ENCODE measurements at places on chromosomes 16 and 17. TPM values are rescaled to one million over a fixed set of nuclear protein-coding genes. Genes with fewer than 3 reads are reported as not detected.
A peak's percentile ranks its signal among the peaks of the same experiment; 100 is the strongest.

- no peak overlapping the region for H3K4me3 ChIP-seq
- DNase-seq, result no peak
- H3K36me3 ChIP-seq, result no peaks in the 10 kb centered on the region
- H3K27me3 ChIP-seq, result no peaks in the 10 kb centered on the region
These were observed 24.4 kb downstream of the LAT start for GRCh38 chr16:29009050-29009837.

Gene TNFRSF17
- total RNA-seq, result not detected

DNA sequence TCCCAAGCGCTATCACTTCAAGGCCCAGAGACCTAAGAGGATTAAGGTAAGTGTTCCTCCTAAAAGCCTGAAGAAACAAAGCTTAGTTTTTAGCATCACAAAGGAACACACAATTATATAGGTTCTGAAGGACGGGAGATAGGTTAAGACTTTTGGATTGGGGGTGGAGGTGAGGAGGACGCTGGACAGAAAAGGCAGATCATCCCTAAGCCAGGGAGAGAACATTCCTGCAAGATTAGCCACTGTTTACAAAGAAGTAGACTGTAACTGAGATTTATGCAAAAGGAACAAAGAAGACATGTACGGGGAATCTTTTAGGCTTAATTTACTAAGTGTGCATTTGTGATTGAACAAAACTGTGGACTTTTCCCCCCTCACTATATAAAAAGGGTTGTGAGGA is 184.1 kb upstream of the IRX5 start:
- no peak for DNase-seq
- H3K4me1 ChIP-seq, result no peaks in the 10 kb centered on the region
- H3K36me3 ChIP-seq, result no peaks in the 10 kb centered on the region
- H3K27me3 ChIP-seq, result peaks cover 5% of the 10 kb centered on the region

DNA sequence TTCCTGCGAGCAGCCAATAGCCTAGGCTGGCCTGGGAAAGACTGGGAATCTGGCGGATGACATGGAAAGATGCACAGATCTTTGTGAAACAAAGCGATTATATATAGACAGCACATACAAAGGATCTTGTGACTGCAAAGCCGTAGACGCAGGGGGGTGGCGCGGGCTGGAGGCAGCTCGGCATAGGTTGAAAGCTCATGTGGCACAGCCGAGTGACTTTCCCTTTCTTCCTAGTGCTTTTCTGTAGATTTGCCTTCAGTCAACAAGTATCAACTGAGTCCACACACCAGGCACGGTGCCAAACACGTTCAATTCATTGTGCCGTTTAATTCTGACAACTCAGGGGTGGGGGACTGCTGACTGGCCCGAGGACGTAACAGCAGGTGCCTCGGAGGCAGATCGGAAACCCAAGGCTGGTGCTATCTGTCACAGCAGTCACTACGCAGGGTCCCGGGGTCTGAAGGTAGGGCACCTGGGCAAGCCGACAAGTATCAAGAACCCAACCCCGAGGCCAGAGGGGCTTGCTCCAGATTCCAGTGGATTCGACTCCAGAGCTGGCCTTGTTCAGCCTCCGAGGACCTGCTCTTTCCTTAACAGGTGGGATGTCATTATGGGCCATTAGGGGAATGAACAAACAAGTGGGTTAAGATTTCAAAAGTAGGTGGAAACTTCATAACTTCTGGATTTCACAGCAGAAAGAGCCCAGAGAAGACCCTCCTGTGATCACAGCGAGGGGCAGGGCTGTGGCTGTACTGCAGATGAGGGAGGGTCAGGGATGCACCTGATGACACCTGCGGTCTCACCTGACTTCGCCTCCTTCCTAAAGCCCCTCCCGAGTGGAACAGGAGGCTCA is 5.9 kb downstream of the PAM16 start:
- peaks cover 14% of the 10 kb centered on the region for H3K36me3 ChIP-seq
- no peak for DNase-seq
- no peak overlapping the region for H3K27ac ChIP-seq
- H3K27me3 ChIP-seq, result no peaks in the 10 kb centered on the region
- H3K4me1 ChIP-seq, result no peaks in the 10 kb centered on the region

DNA sequence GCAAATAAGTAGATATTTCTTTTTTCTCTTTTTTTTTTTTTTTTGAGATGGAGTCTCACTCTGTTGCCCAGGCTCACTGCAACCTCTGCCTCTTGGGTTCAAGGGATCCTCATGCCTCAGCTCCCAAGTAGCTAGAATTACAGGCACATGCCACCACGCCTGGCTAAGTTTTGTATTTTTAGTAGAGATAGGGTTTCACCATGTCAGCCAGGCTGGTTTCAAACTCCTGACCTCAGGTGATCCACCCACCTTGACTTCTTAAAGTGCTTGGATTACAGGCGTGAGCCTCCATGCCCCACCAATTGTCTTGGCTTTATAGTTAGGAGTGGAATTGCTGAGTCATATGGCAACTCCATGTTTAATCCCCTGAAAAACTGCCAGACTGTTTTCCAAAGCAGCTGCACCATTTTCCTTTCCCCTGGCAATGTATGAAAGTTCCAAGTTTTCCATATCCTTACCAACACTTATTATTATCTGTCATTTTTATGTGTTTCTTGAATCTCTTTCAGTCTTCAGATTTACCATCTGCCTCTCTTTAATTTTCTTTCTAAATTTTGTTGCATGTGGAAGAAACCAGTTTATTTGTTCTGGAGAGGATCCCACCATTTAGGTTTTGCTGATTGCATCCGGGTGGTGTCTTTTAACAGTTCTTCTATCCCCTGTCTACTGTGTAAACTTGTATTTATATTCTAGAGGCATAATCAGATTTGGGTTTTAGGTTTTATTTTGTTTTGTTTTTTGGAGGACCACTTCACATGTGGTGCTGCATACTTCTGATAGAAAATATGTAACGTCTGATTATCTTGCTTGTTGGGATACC is 9.9 kb upstream of the CES3 start:
- no peak overlapping the region for H3K27ac ChIP-seq
- no peak for DNase-seq
- H3K27me3 ChIP-seq, result peaks cover 33% of the 10 kb centered on the region
- H3K4me1 ChIP-seq, result no peaks in the 10 kb centered on the region
- no peaks in the 10 kb centered on the region for H3K36me3 ChIP-seq
- H3K4me3 ChIP-seq, result peak overlapping the region; percentile 11

DNA sequence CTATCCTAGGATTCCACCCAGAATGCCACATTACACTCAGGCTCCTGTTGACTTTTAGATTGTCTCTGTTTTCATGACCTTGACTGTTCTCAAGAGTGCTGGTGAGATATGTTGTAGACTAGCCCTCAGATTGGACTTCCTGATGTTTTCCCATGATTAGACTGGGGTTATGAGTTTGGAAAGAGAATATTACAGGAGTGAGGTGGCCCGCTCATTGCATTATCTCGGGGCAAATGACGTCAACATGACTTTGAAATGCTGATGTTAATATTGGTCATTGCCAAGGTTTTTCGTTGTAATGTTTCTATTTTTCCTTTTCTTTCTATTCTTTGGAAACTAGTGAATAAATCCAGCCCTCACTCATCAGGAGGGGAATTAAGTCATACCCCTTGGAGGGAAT is 355.7 kb upstream of the MON1B start:
- DNase-seq, result no peak
- H3K27me3 ChIP-seq, result no peaks in the 10 kb centered on the region
- H3K4me3 ChIP-seq, result no peak overlapping the region
- no peaks in the 10 kb centered on the region for H3K36me3 ChIP-seq

DNA sequence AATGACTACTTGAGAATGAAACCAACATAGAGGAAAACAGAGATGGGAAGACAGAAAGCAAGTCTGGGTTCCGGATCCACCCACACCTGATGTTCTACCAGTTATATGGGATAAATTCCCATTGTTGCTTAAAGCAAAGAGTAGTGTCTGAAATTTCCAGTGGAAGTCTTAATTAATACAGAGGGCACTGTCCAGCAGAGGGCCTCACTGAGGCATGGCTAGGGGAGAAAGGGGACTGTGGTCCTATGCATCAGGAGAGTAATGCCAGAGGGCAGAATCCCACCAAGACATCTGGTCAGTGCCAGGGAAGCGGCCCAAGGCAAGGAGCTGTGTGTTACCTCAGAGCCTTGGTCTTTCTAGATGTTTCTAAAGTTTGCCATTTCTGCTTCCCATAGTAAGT is 7.5 kb upstream of the UMOD start:
- no peaks in the 10 kb centered on the region for H3K36me3 ChIP-seq
- no peaks in the 10 kb centered on the region for H3K27me3 ChIP-seq
- H3K4me1 ChIP-seq, result no peaks in the 10 kb centered on the region
- no peak overlapping the region for H3K27ac ChIP-seq

Gene ABCA9
- not detected for total RNA-seq

DNA sequence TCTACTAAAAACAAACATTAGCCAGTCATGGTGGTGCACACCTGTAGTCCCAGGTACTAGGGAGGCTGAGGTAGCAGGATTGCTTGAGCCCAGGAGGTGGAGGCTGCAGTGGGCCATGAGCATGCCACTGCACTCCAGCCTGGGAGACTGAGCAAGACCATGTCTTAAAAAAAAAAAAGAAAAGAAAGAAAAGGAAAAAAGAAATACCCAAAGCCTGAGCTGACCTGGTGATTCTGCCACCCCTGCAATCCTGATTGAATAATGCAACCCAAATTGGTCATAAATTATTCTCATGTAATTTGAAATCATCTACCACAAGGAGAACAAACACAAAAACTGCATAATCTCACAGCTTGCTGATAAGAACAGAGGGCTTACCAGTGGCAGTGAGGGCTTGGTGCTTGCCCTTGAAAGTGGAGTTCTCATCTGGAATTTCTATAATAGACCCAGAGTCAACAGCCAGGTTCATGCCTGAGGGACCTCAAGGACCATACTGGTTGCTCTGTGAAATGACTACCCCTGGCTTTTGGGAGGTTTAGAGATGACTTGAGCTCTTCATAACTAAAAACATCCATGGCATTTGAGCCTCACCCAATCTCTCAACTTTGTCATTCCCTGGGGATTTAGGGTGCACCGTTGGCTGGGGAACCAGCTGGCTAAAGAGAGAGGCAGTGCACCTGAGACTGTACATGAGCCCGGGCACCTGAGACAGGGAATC is 35.4 kb upstream of the TMC5 start:
- no peaks in the 10 kb centered on the region for H3K27me3 ChIP-seq
- DNase-seq, result no peak
- no peak overlapping the region for H3K4me3 ChIP-seq
- no peak overlapping the region for H3K27ac ChIP-seq

Gene SEZ6
- 0.20 TPM for total RNA-seq

GRCh38 chr17:8923762-8924161 is 41.7 kb downstream of the PIK3R5 start:
- no peak for DNase-seq
- H3K4me3 ChIP-seq, result no peak overlapping the region
- no peaks in the 10 kb centered on the region for H3K36me3 ChIP-seq
- no peak overlapping the region for H3K27ac ChIP-seq

GRCh38 chr16:749010-749409 is 8.2 kb upstream of the CIAO3 start:
- DNase-seq, result no peak
- H3K4me3 ChIP-seq, result no peak overlapping the region
- H3K27ac ChIP-seq, result no peak overlapping the region
- H3K27me3 ChIP-seq, result no peaks in the 10 kb centered on the region
- no peaks in the 10 kb centered on the region for H3K36me3 ChIP-seq

DNA sequence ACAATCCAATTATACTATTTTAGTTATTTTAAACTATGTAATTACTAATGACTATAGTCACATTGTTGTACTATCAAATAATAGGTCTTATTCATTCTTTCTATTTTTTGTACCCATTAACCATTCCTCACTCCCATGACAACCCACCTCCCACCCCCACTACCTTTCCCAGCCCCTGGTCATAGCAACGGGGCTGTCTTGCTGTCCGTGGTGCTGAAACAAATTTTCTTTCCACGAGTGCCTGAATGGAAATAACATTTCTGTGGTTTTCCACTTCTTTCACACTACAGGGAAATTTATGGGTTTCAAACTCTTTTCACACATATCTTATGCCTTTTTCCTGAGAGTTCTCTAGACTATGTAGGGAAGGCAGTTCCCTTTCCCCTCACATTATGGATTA is 326.6 kb downstream of the PHKB start:
- peak; percentile 64 for DNase-seq
- no peaks in the 10 kb centered on the region for H3K36me3 ChIP-seq
- H3K27ac ChIP-seq, result no peak overlapping the region

GRCh38 chr16:88454523-88454947 is 1.5 kb downstream of the ZFPM1 start:
- no peak overlapping the region for H3K27ac ChIP-seq
- H3K4me3 ChIP-seq, result peak overlapping the region; percentile 87
- H3K36me3 ChIP-seq, result no peaks in the 10 kb centered on the region
- H3K27me3 ChIP-seq, result peaks cover 26% of the 10 kb centered on the region
- peak; percentile 72 for DNase-seq

DNA sequence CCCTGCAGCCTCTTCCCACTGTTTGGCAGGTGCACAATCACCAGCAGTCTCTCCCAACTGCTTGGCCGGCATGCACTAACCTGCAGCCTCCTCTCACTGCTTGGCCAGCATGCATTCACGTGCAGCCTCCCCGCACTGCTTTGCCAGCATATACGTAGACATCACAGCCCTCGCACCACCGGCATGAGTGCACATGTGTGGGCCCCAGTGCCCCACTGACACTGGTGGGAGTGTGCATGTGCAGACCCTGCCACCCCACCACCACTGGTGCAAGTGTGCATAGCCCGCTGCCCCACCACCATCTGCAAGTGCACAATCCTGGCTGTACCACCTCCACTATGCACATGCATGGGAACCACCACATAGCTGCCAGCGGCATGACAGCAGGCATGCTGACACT is 127.5 kb upstream of the SOX9 start:
- DNase-seq, result no peak
- no peaks in the 10 kb centered on the region for H3K27me3 ChIP-seq
- no peaks in the 10 kb centered on the region for H3K4me1 ChIP-seq
- no peak overlapping the region for H3K27ac ChIP-seq

GRCh38 chr17:10192972-10193371 is 5.4 kb downstream of the GAS7 start:
- no peak overlapping the region for H3K4me3 ChIP-seq
- H3K36me3 ChIP-seq, result no peaks in the 10 kb centered on the region
- H3K4me1 ChIP-seq, result no peaks in the 10 kb centered on the region
- peaks cover 24% of the 10 kb centered on the region for H3K27me3 ChIP-seq
- DNase-seq, result no peak

Measured in endodermal cell (in vitro differentiated cells).